ENCODE measurements at places on chromosomes 4 and X.

DNA sequence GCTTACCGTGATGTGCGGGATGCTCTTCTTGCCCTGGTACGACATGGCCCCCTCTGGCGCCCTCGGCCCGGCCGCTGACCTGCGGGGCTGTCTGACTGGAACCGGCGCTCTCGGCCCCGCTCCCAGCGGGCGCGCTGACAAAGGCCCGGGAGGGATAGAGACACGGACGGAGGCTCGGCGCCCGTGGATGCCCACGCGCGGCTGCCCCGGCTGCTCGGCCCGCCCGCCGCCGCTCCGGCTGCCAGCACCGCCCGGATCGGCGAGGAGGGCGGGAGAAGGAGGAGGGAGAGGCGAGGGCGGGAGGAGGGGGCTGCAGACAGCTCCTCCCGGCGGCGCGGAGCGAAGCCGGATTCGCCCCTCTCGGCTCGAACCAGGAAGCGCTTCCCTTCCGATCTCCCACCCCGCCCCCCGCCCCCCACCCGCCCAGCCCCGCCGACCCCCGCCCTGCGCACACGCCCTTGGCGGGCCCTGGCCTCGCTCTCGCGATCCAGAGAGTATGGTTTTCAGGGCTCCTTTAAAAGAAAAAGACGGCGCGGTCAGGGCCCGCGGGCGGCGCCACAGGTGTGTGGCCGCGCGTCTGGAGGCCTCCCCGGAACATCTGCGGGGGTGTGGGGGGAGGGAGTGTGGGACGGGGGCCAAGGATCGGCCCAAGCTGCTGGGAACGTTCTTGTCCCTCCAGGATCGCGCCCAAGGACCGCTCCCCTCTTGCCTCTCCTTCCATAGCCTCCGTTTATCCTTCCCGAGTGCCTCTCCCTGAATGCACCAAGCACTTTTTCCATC is 4.5 kb downstream of the CRMP1 start:
- DNase-seq: no peak

- no peak for DNase-seq
Observed at GRCh38 chrX:136666088-136666487, 18.1 kb downstream of the CD40LG start.

- DNase-seq: peak; percentile 70
Observed at GRCh38 chrX:130726661-130727060, 176.3 kb downstream of the ENOX2 start.

DNA sequence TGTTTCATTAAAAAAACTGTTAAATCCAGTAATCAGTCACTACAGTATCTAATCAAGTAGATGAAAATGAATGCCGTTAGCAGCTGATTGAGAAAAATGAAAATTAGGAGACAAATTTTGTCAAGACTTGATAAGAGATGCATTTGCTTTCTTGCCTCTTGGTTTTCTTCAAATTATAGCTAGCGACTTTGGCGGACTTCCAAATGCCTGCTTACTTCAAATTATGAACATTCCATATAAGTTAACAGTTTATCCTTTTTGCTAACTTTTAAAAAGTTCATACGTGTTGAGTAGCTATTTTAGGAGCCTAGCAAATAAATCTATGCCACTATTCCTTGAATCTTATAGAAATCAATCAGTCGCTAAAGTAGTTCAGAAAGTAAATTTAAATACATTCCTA is 58.8 kb downstream of the PPP4R3C start:
- no peak for DNase-seq

GRCh38 chr4:123893011-123893981 is 496.7 kb downstream of the SPRY1 start:
- no peak for DNase-seq

DNA sequence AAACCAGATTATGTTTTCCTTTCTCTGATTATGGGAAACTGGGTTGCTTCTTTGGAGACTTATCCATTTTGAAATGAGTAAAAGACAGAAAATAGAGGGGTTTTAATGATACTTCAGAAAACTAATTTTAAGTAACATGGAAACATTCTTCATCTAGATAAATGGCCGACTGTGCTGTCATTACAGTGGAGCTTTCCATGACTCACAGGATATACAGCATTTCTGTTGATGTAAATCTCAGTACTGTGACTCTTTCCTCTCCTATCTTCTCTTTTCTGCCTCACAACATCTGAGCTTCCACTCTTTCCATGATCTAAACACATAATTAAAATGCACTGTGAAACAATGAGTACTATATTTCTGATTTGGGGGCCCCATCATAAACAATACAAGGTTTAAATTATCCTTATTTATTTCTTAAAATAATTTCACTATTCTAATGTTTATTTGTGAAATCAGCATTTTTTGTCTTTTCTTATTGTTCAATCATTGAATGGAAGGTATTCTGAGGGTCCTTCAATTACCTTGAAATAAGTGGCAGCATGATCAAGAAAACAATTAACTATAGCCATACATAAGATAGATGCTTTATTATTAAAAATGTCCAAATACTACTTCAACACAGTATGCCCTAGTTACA is 19.3 kb downstream of the SEC24D start:
- no peak for DNase-seq

- no peak for DNase-seq
Observed at GRCh38 chr4:57124145-57124544, 14.0 kb upstream of the IGFBP7 start.

- no peak for DNase-seq
Observed at GRCh38 chr4:76717431-76717830, 180.5 kb downstream of the SOWAHB start.

GRCh38 chr4:5822619-5823018 is 70.3 kb downstream of the CRMP1 start:
- DNase-seq: no peak

DNA sequence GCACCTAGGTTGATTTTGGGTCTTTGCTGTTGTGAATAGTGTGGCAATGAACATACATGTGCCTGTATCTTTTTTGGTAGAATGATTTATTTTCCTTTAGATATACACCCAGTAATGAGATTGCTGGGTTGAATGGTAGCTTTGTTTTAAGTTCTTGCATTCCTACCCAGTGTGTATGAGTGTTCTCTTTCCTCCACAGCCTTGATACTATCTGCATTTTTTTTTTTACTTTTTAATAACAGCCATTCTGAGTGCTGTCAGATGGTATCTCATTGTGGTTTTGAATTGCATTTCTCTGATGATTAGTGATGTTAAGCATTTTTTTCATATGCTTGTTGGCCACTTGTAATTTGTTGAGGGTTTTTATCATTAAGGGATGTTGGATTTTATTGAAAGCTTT is 351.8 kb upstream of the GNPDA2 start:
- DNase-seq: no peak

DNA sequence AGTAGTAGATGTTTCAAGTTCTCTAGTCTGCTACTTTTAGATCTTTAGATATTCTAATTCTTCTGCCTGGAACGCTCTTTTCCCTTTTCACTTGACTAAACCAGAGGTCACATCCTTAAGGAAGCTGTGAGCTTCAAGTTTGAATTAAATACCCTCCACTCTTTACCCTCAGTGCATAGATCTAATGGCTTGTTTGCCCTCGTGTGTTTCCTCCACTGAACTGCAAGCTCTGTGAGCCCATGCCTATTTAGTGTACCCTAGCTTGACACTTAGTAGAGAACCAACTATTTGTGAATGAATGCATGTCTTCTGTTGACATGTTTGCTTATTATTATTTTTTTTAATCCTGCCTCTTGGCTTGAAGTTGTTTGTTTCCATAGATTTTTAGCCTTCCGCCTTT is 138.3 kb downstream of the PDE5A start:
- no peak for DNase-seq

- no peak for DNase-seq
Observed at GRCh38 chr4:96366632-96367031, 526.7 kb downstream of the PDHA2 start.

GRCh38 chr4:65667506-65668041 is 2.7 kb downstream of the EPHA5 start:
- no peak for DNase-seq

DNA sequence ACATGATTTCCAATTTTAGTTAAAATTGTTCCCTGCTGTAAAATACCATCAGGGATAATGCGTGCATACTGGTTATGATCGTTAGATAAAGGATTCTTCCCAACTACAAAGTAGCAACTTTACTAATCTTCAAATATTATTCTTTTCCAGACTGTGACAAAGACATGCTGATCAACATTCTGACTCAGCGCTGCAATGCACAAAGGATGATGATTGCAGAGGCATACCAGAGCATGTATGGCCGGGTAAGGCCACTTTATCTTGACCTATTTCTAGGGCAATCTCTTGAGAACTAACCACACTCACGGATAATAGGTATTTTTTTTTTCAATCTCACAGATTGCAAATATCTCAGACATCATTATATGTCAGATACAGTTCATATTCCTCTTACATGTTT is 47.0 kb downstream of the ANXA10 start:
- no peak for DNase-seq

- no peak for DNase-seq
Observed at GRCh38 chr4:13492747-13493146, 8.6 kb upstream of the RAB28 start.

Measured in GM04503 (cell line).